Effector memory CD8-positive, alpha-beta T cell (primary cell): ENCODE measurements at places on chromosomes 11 and 22.
A peak's percentile ranks its signal among the peaks of the same experiment; 100 is the strongest.

GRCh38 chr11:66976028-66976467 is 944 bp downstream of the C11orf86 start:
- H3K27ac ChIP-seq: no peak overlapping the region
- no peaks in the 10 kb centered on the region for H3K4me1 ChIP-seq
- H3K36me3 ChIP-seq: no peaks in the 10 kb centered on the region

DNA sequence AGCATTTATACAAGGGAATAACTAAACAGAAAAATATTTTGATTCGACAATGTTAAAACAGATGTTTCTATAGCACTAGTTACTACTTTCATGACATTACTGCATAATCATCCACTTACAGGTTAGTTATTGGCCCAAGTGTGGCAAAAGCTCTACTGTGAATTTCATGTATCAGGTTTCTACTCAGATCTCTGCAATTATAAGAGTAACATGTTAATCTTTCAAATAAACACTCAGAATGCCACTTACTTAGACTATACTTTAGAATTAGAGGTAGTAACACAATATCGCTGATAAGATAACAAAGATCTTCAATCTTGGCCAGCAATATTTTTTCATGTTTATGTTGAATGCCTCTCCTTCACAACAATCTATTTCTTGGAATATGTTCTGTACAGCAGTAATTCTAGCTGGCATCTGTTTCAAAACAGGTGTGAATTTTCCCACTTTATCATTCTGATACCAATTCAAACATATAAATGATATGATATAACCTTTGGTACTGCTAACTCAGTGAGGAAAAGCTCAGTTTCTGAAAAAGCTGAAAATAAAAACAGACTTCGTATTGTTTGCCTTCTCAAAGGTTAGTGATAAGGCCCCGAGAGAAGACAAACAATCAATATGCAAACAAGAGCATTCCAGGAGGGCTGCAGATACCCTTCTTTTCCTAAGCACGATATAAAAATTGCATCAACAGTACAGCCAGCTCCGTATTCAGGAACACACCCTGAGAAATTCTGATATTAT is 11.0 kb upstream of the CCDC34 start:
- H3K27me3 ChIP-seq: no peaks in the 10 kb centered on the region
- no peak for DNase-seq
- no peak overlapping the region for H3K4me3 ChIP-seq
- H3K27ac ChIP-seq: no peak overlapping the region

- no peak for DNase-seq
- no peak overlapping the region for H3K27ac ChIP-seq
- peaks cover 3% of the 10 kb centered on the region for H3K36me3 ChIP-seq
- H3K4me1 ChIP-seq: peaks cover 16% of the 10 kb centered on the region
- no peaks in the 10 kb centered on the region for H3K27me3 ChIP-seq
- no peak overlapping the region for H3K4me3 ChIP-seq
These were observed 108.0 kb downstream of the CCDC81 start for GRCh38 chr11:86482692-86483091.

DNA sequence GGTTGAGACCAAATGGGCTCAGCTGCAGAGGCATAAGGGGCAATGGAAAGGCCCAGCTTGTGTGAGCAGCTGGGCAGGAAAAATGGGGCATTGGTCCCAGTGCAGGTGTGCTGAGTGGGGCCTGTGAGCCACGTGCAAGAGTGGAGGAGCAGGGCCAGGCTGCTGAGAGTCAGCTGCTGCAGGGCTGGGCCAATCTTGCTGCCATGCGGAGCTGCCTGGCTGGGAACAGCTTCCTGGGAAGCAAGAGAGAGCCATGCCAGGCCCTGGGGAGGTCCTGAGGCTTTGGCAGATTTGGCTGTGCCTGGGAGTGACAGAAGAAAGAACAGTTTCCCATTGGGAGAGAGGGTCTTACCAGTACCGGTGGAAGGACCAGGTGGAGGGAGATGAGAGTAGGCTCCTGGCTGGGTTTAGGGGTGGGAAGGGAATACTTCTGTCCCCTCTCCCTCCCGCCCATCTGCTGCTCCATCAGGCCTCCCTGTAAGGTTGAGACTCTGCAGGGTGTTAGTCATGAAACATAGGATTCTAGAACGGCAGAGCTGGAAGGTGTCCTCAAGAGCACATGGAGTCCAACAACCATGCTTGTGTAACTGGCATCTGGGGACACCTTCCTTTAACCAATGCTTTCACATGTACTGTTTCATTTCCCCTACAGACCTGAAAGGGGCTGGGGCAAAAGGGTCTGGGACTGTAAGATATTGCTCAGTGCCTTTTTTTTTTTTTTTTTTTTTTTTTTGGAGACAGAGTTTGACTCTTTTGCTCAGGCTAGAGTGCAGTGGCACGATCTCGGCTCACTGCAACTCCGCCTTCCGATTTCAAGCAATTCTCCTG is 10.4 kb downstream of the SEPTIN3 start:
- H3K4me3 ChIP-seq: no peak overlapping the region
- H3K27ac ChIP-seq: no peak overlapping the region
- no peaks in the 10 kb centered on the region for H3K36me3 ChIP-seq

DNA sequence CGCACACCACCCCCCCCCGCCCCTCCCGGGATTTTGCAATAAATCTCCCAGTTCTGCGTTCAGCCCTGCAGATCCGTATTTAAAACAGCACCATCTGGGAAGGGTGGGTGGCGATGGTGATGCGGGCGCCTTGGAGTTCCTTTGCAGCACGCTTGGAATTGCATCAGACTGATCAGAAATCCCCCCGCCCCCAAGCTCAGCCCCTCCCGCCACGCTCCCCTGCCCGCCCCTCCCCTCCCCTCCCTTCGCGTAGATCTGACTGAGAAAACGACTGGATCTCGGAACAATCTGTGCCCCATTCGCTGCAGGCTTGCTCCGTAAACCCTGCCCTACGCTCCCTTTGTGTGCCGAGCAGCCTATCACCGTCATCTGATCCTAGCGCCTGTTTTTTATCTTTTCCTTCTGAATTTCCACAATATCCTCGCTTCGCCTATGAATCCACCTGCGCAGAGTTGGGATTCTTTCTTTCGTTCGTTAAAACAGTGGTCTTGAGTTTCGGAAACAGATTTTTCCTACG is 18.1 kb upstream of the BDNF start:
- H3K27me3 ChIP-seq: peaks cover 48% of the 10 kb centered on the region
- H3K4me1 ChIP-seq: peaks cover 3% of the 10 kb centered on the region
- H3K4me3 ChIP-seq: no peak overlapping the region
- DNase-seq: no peak
- H3K27ac ChIP-seq: no peak overlapping the region

- H3K4me1 ChIP-seq: peaks cover 7% of the 10 kb centered on the region
- DNase-seq: no peak
These were observed 22.7 kb downstream of the IFT27 start for GRCh38 chr22:36753120-36753802.

- no peak overlapping the region for H3K4me3 ChIP-seq
- H3K4me1 ChIP-seq: no peaks in the 10 kb centered on the region
- no peak for DNase-seq
- peaks cover 24% of the 10 kb centered on the region for H3K36me3 ChIP-seq
- H3K27me3 ChIP-seq: no peaks in the 10 kb centered on the region
These were observed 37.8 kb downstream of the FDX1 start for GRCh38 chr11:110467556-110467955.

DNA sequence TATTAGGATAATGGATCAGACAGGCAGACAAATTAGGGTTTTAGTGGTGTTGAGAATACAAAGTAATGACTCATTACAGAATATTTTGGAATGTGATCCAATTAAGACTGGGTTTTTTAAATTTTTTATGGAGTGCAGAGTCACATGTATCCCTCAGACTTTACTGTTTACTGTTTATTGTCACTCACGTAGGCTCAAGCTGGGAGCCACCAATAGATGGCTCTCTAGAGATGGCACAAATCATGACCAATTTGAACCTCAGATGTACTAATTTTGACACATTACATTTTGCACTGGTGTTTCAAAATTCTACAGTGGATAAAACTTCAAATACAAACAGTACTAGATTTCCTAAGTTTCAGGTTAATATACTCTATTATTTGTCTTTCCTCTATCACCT is 53.6 kb upstream of the ANO3 start:
- H3K36me3 ChIP-seq: no peaks in the 10 kb centered on the region
- no peaks in the 10 kb centered on the region for H3K27me3 ChIP-seq
- no peak for DNase-seq
- no peak overlapping the region for H3K27ac ChIP-seq
- no peak overlapping the region for H3K4me3 ChIP-seq
- no peaks in the 10 kb centered on the region for H3K4me1 ChIP-seq

DNA sequence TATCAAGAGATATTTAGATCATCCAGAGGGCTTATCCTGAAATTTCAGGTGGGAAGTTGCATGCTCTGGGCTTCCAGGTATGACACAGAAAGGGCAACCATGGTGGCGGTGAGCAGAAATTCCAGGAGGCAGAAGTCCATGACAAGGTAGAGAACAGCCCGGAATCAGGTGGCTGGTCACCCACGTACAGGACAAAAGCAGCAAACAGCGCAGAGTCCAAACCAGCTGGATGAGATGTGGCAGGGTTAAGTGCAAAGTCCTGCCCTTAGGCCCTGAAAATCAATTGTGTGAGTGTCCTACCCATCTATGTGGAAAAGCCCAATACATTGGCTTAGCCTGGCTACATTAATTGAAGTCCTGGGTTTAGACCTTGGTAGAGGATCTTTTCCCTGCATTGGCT is 11.6 kb downstream of the PPFIBP2 start:
- no peaks in the 10 kb centered on the region for H3K27me3 ChIP-seq
- H3K36me3 ChIP-seq: no peaks in the 10 kb centered on the region
- no peak overlapping the region for H3K4me3 ChIP-seq
- H3K27ac ChIP-seq: no peak overlapping the region
- H3K4me1 ChIP-seq: peaks cover 24% of the 10 kb centered on the region

GRCh38 chr11:70252844-70253243 is 17.6 kb upstream of the PPFIA1 start:
- H3K4me3 ChIP-seq: no peak overlapping the region
- DNase-seq: peak; percentile 16
- H3K36me3 ChIP-seq: no peaks in the 10 kb centered on the region
- H3K27me3 ChIP-seq: peaks cover 11% of the 10 kb centered on the region

DNA sequence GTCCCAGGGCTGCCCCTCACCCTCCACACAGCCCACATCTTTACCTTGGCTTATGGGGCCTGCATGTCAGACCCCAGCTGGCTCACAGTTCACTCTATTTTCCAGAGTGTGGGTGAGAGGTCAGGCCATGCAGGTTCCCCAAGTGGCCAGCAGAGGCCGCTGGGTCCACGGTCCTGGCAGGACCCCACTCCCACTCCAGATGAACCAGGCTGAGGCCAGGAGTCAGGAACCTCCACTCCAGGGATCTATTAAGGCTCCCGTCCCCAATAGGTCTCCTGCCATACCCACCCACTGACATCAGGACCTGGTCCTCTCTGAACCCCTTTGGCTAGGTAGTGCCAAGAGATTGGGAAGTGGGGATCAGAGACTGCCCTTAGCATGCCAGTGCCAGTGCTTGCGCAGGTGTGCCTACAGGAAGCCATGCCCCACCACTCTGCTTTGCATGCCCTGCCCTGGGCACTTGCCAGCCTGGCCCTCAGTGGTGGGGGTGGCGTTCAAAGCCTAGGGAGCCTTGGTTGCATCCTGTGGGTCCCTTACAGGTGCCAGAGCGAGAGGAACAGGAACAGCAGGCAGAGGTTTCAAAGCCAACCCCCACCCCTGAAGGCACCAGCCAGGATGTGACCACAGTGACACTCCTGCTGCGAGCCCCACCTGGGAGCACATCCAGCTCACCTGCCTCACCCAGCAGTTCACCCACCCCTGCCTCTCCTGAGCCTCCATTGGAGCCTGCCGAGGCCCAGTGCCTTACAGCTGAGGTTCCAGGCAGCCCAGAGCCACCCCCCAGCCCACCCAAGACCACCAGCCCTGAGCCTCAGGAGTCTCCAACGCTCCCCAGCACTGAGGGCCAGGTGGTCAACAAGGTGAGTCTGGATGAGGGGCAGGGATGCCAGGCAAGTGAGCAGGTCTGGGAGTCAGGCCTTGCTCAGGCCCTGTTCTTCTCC is 8.3 kb downstream of the SMTN start:
- peaks cover 4% of the 10 kb centered on the region for H3K4me1 ChIP-seq
- DNase-seq: no peak
- H3K27ac ChIP-seq: no peak overlapping the region
- peaks cover 5% of the 10 kb centered on the region for H3K36me3 ChIP-seq
- no peaks in the 10 kb centered on the region for H3K27me3 ChIP-seq
- H3K4me3 ChIP-seq: no peak overlapping the region

DNA sequence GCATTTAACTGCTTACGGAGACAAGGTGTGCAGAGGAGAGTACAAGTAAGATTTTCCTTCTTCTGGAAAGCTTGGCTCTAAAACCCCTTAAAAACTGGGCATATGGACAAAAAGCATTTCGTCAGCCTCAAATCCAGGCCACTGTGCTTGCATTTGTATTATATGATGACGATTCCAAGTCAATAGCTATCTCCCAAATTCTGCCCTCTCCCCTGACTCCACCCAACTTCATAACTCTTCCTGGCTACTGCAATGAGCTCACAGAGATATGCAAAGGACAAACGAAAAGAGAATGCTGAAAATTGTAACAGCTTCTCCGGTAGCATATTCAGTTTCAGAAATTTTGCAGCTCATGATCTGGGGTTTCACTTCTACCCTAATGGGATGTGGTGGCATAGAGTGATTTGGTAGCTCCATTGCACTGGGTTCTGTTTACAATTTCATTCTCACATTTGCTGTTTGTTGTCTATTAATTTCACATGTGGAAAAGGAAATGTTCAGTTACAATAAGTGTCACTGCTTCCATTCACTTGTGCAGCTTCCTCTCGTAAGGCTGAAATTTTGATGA is 45.6 kb upstream of the CHRM4 start:
- peaks cover 55% of the 10 kb centered on the region for H3K36me3 ChIP-seq
- no peak overlapping the region for H3K4me3 ChIP-seq
- H3K27me3 ChIP-seq: no peaks in the 10 kb centered on the region
- H3K27ac ChIP-seq: no peak overlapping the region

DNA sequence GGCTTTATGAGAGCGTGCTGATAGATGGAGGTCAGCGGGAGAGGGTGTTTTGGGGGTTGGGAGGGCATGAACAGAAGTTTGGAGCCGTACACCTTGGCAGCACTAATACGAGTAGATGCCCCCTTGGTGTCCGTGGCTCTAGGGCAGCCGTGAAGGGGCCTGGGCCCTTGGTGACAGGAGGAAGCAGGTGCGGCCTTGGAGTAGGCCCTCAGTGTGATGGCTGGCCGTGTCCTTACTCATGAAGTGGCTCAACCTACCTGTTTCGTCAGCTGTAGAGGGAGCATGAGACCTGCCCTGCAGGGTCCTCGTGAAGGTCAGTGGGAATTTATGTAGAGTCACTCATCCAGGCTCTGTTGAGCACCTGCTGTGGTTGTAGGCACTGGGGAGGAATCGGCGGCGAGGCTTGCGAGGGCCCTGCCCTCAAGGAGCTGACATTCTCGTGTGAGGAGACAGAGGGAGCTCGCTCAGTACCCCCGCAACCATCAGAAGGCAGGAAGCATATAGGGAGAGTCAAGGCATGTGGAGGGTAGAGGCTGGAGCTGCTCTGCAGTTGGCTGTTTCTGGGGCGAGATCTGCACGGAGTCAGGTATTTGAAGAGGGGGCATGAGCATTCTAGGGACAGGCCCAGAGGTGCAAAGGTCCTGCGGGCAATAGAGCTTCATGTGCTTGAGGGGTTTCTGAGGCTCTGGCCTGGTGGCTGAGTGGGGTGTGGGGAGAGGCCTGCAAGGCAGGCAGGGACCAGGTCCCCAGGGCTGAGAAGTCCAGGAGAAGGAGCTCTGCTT is 39.6 kb downstream of the TBC1D22A start:
- no peaks in the 10 kb centered on the region for H3K27me3 ChIP-seq
- H3K27ac ChIP-seq: peak overlapping the region; percentile 93
- H3K4me3 ChIP-seq: no peak overlapping the region
